ENCODE measurements at places on chromosomes 12 and 14. TPM values are rescaled to one million over a fixed set of nuclear protein-coding genes. Genes with fewer than 3 reads are reported as not detected.

CLEC14A gene
- total RNA-seq = not detected

SLC17A8 gene
- total RNA-seq = not detected

CLSTN3 gene
- total RNA-seq = 4.5 TPM

STAC3 gene
- total RNA-seq = 1.3 TPM

ZC2HC1C gene
- 5.3 TPM for total RNA-seq

SERPINA6 gene
- not detected for total RNA-seq

YAF2 gene
- total RNA-seq = 17.0 TPM

FAIM2 gene
- total RNA-seq = 2.8 TPM
